ENCODE measurements at places on chromosomes 1 and 21.
A peak's percentile ranks its signal among the peaks of the same experiment; 100 is the strongest.

DNA sequence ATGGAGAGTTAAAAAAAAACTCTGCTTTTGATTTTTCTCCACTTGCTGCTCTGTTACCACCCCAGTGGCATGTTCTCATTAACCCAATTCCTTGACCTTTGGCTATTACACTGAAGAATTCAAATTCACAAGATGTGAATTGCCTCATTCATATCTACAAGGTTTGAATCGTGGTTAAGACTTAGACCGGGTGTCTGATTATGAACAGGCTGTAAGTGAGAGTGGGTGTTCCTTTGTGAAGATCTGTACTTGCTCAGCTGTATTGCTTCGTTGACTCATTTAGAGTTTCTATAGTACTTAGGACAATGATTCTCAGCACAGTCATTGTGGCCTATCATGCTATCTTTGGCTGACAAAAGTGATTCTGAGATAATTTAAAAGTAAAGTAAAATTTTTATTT lies 36.4 kb downstream of the DNM3 start:
- DNase-seq: no peak

- DNase-seq: no peak
Measured at GRCh38 chr1:116710420-116711262, 43.1 kb upstream of the IGSF3 start.

DNA sequence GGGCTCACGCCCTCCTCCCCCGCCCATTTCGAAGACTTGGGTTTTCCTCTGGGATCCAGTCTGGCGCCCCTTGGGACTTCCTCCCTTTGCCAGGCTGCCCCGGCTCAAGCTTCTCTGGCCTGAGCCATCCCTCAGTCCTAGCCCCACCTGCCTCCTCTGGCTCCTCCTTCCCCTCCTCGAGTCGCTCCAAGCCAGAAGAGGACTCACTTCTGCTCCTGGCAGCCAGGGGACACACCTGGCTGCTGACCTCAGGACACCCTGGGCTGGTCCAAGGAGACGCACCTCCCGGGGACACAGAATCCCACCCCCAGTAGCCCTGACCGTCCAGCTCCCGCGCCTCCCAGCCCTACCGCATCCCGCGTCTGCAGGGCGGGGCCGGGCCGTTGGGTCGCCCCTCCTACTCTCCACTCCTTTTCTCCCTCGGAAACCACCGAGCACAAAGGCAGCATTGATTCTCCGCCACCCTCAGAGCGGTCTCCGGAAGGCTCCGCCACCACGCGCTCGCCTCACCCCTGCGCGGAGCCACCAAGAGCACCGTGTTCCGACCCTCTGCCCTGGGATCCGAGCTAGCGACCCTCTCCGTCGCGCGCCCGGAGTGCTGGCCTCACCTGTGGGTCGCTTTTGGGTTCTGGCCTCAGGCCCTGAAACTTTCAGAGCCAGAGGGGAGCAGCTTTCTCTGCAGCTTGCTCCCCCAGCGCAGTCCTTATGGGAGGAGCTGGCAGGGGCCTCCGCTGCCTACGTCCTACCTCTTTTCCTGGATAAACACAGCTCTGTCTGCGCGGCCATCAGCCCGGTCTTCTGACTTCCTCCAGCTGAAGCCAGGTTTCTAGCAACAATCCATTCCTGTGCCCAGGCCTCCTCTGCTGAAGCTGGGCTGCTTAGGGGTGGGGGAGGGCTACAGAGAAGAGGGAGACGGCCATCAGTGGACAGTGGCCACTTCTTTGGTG lies at the start of gene C2CD4D:
C2CD4D (minus strand) TSS at position 364 of the 947 bp plus-strand sequence. CDS start 831 bp downstream, outside the sequence.
- no peak for DNase-seq

DNA sequence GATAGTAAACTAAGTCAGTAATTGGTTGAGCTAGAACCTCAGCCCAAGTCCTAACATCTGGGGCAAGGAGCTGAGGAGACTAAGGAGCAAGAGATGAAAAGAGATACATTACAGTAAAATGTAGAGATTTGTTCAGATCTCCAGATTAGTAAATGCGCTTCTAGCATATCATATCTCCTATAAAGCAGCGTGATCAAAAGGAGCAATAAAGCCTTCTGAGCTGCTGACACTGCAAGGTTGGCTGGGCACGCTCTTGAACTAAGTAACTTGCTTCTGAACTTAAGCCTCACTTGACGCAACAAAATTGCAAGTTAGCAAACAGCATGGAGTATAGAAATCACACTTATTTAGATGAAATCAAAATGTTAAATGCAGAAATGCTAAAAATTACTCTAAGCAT lies 80.9 kb downstream of the LRRC53 start:
- DNase-seq: no peak

- peak; percentile 64 for DNase-seq
Measured at GRCh38 chr1:162349635-162350330, 26.9 kb downstream of the SPATA46 start.

DNA sequence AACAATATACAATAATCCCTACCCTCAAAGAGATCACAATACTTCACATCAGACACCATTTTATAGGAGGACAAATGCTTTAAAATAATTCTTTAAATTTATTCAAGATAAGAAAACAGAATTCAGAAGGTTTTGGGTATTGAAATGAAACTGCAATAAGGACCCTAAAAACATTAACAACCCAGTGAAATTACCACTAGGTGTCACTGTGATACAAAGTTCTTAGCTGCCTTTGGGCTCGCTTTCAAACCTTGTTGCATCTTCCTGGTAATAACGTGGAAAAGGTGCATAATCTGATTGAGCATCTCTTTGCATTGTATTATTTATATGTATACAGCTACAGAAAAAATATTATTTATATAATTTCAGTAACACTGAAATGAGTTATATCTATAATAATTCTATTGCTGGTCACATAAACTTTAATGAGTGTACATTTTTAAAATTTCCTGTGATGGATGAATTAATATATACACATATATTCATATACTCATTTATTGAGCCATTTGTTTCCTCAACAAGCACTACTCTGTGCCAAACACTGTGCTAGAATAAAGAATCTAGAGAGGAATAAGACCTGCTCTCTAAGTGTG lies 185.2 kb downstream of the FAF1 start:
- DNase-seq: peak; percentile 57

All from A549 (cell line).